ENCODE measurements at places on chromosomes 11 and 22. TPM values are rescaled to one million over a fixed set of nuclear protein-coding genes. Genes with fewer than 3 reads are reported as not detected.

CASP5 gene
- not detected for total RNA-seq

SAA4 gene
- total RNA-seq, result not detected

DNA sequence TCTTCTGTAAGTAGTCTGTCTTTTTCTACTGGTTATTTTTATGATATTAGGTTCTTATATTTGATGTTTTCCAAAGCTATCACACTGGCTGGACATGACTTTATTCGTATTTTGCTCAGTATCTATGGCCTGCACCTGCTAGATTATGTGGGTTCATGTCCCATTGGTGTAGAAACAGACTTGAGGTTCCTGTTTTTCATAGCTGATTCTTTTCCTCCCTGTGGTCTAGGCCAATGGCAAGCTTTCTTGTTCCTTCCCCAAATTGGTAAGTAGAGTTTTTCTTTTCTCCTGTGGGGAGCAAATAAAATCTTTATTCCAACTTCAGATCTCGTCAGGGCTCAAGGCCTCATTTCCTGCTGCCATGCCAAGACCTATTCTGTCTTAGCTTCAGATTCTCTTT, 30.2 kb upstream of the SWAP70 start:
- DNase-seq, result no peak

GRCh38 chr11:120063686-120064340, 74.1 kb downstream of the TRIM29 start:
- no peak for DNase-seq

DNA sequence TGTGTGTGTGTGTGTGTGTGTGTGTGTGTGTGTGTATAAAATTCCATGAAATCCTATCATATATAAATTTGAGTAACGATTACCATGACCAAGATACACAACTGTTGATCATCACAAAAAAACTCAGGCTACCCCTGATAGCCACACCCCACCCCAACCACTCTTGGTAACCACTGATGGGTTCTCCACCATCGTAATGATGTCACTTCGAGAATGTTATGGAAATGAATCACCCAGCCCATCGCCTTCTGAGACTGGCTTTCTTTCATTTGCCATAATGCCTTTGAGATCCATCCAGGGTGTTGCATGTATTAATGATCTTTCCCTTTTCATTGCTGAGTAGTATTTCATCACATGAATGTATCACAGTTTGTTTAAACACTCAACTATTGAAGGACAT, 496.0 kb downstream of the MIAT start:
- no peak for DNase-seq

GRCh38 chr11:118027694-118028093, 41.5 kb downstream of the IL10RA start:
- no peak for DNase-seq

- DNase-seq, result no peak
Observed at GRCh38 chr11:11505190-11505589, 116.6 kb downstream of the GALNT18 start.

- no peak for DNase-seq
Observed at GRCh38 chr11:130070846-130071200, 1.1 kb downstream of the APLP2 start.

DNA sequence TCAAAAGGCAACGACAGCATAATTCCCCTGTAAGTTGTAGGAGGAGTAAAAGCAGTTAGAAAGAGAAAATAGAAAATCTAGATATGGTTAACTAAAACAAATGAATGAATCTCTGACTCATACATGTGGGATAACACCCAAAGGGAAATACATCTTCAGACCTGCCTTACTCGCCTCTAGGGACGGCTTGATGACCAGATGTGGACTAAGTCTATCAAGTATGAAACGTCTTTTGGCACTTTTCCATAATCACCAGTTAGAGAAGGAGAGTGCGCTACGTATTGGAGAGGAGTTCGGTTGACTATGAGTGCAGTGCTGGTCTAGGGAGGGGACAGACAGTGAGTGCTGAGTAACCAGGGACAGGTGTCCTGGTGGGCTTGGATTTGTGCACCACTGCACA, 459.9 kb downstream of the OPCML start:
- no peak for DNase-seq

Data from left cardiac atrium (tissue), 4 donors.